ENCODE measurements at places on chromosomes 7 and 10.

- DNase-seq = peak; percentile 77
These were observed 650.5 kb upstream of the SORCS1 start for GRCh38 chr10:107814865-107815487.

DNA sequence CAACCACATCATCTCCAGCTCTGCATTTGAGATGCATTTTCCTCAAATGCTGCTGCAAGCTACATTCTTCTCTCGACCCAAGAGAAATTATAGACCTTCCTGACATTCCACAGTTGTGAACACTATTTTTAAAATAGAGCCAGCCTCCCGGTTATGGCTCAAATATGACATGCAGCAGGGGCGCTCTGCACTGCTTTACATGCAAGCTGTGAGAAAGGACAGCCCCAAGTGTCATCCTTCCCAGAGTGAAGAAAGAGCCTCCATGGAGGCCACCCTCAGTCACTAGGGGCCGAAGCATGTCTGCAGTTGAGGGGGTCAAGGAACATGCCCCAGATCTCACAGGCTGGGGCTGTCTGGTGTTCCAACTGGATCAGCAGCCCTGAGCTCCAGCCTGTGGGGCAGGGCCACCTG lies 63.9 kb upstream of the CHST15 start:
- no peak for DNase-seq

- DNase-seq = no peak
These were observed 31.2 kb upstream of the GARS1 start for GRCh38 chr7:30563326-30563942.

- no peak for DNase-seq
These were observed 118.2 kb upstream of the PPIF start for GRCh38 chr10:79229071-79229541.

DNA sequence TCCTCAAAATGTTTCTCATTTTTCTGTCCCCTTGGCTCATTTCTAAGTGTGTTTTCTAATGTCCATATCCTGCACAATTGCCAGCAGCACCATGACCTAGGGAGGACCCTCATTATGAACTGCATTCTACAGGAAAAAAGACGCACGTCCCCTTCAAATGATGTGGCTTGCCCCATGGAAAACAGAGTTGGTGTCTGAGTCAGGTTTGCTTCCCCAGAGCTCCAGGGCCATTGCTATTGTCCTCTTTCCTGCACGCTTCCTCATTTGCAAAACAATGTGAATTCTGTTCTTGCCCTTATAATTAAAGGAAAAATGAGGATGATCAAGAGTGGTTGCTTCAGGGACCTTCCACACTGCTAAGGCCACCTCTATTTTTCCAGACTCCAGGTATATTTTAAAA lies 14.7 kb upstream of the ASB4 start:
- DNase-seq = no peak

DNA sequence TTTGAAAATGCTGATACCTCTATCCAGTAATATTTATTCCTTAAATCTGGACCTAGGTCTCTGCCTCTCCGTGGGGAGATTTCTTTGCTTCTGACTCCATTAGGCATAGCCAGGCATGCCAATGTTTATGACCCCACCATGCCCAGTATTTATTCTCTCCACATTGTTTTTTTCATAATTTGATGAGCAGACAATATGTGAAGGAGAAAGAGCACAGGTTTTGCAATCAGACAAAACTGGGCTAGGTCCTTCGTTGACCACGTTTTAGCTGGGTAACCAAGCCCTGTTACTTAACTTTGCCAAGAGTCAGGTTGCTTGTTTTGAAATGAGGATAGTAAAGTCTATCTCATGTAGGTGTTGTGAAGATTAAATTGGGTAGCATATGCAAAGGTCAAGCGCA lies 21.6 kb upstream of the PRPS1L1 start:
- DNase-seq = no peak

Measured in suppressor macrophage treated with lipopolysaccharide for 1 hour (primary cell).